Hippocampal formation (tissue), 2 donors: ENCODE measurements at places on chromosomes 4 and X.

DNA sequence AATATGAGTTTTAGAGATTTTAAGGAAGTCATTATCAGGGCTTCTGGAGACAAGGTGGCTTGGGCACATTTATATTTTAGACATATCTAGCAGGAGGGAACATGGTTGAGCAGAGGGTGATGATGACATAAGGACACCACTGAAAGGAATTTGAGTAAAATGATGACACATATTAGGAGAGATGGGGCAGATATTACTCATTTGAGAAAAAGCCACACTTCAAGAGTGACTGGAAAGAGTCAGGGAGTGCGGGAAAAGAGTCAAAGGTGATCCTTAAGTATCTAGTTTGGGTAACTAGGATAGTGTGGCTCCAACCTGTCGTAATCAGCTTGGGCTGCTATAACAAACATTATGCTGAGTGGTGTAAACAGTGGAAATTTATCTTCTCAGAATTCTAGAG is 377.7 kb downstream of the PACRGL start:
- DNase-seq = no peak

DNA sequence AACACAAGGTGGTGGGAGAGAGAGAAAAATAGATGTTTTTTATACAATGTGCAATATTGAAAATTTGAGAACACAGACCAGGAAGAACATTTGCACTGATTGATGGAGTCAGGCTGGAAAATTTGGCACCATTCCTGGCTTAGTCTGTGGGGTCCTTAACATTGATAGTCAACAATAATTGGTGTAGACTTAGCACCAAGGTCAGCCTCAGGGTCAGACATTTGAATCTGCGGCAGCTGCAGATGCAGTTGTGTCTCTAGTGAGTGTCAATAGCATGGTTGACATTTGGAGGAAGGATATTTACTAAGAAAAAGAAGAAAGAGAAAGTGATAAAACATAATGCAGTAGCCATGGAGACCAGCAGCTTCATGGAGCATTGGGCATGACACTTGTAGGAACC is 31.5 kb upstream of the GLRA3 start:
- no peak for DNase-seq

GRCh38 chr4:109622626-109623025 is 62.6 kb downstream of the MCUB start:
- no peak for DNase-seq

- DNase-seq = no peak
Measured at GRCh38 chr4:30245140-30245539, 475.0 kb upstream of the PCDH7 start.

DNA sequence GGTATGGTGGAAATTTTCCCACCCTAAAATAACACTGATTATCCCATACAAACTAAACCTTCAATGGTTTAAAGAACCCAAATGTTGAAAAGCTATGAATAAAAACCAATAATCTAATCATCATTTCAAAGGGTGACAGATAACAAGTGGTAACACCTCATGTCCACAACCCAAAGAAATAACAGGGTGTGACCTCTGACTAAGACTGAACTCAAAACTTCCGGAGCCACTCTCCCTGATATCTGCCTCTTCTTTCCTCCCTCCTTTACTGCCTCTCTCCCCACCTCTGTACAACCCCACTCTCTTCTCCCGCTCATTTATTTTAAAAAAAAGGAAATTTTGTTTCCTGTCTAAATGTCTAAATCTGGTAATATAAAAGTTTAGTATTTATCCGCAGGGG is 11.5 kb downstream of the FBXW7 start:
- no peak for DNase-seq

GRCh38 chr4:183256756-183257385 is 63.2 kb downstream of the CLDN22 start:
- peak; percentile 42 for DNase-seq

DNA sequence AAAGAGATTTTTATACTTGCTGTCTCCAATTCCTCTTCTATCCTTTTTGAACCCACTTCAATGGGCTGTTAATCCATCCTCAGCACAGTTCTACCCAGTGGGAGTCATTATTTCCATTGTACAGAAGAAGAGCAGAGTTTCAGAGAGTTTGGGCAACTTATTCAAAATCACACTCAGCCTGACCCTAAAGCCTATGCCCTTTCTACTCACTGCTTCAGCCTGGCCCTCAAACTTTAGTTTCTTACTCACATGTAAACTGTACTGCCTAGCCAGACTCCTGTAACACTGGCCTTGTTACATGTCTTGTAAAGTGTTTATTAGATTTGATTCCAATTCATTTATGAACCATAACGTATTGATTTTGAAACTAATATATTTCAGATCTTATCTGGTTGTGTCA is 25.1 kb upstream of the USO1 start:
- DNase-seq = no peak

DNA sequence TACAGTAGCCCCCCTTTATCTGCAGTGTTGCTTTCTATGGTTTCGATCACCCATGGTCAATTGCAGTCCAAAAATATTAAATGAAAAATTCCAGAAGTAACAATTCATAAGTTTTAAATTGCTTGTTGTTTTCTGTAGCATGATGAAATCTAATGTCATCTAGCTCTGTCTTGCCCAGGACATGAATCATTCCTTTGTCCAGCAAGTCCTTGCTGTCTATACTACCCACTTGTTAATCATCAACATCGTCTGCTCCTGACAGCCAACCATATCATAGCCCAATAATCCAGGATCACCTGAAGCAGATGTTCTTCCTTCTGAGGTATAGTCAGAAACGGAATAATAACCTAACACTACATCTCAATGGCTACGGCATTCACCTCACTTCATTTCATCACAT is 79.8 kb downstream of the ADAMTS3 start:
- no peak for DNase-seq

DNA sequence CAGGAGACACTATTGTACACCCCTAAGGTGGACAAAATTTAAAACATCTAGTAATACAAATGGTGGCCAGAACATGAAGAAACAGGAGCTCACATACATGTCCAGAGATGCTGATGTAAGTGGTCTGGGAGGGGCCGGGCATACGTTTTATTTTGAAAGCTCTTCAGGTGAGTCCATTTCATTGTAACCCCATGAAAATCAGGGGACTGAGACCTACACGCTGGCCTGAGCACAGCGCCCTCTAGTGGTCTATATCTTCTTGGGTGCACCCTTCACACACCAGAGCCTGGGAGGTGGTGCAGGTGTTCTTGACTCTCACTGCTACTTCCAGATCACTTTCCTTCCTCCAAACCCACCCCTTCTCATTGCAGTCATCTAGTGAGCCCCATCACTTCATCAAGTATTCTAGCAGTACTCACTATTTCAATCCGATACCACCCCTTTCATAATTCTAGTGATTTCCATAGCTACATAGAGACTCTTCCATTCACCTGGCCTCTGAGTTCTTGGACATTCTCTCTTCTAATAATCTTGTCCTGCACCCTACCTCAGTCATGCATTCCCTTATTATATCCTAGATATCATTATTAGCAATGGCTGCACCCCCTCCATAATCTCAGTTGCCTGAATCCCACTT is 4.3 kb upstream of the TLR6 start:
- no peak for DNase-seq

GRCh38 chr4:6152869-6153705 is 47.3 kb downstream of the JAKMIP1 start:
- DNase-seq = no peak

GRCh38 chr4:10008609-10009005 is 12.7 kb downstream of the SLC2A9 start:
- no peak for DNase-seq

DNA sequence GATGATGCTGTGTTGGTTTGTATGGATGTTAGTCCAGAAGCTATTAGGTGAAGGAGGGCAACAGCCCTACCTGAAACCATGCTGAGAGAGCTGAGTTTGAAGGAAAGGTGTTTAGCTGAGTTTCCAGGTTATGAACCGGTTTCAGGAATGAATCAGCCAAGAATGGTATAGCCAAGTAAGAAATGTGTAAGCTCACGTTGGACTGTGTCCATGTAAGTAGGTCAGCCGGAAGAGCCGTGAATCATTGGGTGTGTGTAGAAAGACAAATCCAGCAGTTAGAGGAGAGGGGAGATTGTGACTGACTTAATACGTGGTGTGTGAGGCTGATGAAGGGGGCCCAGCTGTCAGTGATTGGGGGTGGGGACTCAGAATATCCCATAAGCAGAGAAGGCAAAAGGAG is 77.2 kb upstream of the SPIN4 start:
- DNase-seq = no peak

GRCh38 chr4:48963042-48963679 is 22.9 kb upstream of the CWH43 start:
- DNase-seq = peak; percentile 51

DNA sequence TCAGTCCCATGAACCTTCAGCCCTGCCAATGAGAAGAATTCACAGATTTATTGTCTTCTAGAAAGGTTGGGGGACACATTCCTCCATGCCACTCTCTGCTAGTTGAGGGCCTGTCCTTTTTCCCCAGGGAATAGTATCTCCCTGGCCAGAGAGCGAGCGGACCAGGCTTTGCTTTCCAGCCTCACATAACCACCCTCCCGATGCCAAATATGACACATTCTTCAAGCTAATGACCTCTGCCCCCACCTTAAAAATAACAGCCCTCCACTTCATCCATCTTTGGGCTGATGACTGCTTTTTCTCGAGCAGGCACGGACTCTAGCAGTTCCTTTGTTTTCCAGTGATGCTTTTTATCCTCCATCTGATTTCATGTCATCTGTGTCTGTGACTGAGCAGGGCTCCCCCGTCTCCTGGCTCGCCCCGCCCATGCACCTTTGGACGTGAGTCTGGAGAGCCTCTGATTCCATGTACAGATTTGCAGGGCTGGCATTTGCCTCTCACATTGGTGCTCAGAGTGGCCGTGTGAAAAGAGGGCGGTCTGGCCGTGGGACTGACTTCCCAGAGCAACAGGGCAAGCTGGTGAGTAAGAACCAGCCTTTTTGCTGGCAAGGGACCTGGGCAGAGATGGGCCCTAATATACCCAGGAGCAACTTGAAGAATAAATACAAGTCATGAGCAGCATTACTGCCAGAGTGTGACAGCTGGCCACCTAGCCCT is 279.8 kb downstream of the BCOR start:
- no peak for DNase-seq

DNA sequence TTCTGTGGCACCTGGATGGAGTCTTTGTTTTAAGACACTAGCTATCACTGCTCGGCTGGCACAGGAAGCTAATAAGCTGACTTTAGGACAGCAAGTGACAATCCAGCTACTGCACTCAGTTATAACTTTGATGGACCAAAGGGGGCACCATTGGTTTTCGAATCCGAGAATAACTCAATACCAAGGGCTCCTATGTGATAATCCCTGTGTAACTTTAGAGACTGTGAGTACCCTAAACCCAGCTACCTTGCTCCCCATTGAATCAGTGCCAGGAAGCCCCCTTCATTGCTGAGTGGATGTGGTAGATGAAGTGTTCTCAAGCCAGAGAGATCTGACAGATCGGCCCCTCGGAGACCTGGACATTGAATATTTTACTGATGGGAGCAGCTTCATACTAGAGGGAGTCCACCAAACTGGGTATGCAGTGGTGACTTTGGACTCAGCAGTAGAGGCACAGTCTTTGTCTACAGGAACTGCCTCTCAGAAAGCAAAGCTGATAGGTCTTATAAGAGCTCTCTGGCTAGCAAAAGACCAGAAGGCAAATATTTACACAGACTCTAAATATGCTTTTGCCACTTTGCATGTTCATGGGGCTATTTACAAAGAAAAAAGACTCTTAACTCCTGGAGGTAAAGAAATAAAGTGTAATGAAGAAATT is 35.5 kb upstream of the UGT2B7 start:
- DNase-seq = no peak

DNA sequence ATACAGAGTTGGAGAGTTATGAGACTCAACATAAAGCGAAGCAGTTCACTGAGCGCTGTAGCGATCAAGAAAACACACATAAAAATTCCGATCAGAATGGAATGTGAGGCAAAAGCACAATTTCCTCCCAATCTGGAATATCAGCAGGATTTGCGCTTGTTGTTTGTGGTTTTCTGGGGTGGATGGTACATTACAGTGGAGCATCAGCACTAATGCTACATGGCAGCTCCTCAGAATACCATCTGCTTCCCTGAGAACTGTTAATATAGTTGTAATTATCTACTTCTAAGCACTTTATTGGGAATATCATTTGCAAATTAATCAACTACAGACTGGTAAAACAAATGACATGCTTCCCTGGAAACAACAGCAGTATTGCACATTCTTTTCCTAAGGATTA is 324.1 kb upstream of the PPARGC1A start:
- DNase-seq = no peak

DNA sequence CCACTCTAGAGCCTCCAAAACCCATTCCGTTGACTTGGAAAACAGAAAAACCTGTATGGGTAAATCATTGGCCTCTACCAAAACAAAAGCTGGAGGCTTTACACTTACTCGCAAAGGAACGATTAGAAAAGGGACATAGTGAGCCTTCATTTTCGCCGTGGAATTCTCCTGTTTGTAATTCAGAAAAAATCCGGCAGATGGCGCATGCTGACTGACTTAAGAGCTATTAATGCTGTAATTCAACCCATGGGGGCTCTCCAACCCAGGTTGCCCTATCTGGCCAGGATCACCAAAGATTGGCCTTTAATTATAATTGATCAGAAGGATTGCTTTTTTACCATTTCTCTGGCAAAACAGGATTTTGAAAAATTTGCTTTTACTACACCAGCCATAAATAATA is 60.8 kb downstream of the ZNF732 start:
- no peak for DNase-seq

DNA sequence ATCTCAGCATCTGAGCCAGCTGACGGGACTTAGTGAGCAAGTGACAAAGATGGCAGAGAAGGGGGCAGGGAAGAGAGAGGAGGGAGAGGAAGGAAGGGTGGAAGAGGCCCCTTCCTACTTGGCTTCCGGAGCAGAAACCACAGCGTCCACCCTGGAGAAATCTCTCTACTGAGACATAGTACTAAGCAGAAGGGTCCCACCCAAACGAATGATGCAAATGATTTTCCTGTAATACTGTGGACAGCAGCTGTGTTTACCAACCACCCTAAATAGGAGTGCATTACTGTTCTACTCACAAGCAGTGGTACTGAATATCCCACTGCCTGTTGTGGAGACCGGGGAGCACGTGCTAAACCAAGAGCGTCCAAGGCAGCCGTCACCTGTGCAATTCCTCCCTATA is 29.4 kb downstream of the DTHD1 start:
- no peak for DNase-seq

DNA sequence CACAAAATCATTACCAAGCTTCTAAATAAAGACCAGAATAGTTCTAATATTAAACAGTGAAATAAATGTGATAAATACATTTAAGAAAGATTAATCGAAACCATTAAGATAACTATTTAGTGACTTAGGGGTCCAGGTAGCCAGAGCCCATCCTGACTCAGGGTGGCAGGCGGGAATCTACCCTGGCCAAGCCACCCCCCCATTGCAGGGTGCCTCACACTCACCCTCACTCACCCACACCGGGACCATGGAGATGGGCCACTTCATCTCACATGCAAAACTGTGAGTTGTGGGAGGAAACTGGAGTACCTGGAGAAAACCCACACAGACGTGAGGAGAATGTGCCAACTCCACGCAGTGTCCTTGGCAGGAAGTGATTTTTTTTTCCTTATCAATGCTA is 237.6 kb upstream of the HAND2 start:
- no peak for DNase-seq

GRCh38 chr4:27398631-27399310 is 538.1 kb downstream of the STIM2 start:
- DNase-seq = no peak
